ENCODE measurements at places on chromosomes 5 and 9. TPM values are rescaled to one million over a fixed set of nuclear protein-coding genes. Genes with fewer than 3 reads are reported as not detected.

Gene OGN
- total RNA-seq, result not detected

- peak; percentile 90 for DNase-seq
Observed at GRCh38 chr9:129868872-129869486, 33.7 kb downstream of the USP20 start.

DNA sequence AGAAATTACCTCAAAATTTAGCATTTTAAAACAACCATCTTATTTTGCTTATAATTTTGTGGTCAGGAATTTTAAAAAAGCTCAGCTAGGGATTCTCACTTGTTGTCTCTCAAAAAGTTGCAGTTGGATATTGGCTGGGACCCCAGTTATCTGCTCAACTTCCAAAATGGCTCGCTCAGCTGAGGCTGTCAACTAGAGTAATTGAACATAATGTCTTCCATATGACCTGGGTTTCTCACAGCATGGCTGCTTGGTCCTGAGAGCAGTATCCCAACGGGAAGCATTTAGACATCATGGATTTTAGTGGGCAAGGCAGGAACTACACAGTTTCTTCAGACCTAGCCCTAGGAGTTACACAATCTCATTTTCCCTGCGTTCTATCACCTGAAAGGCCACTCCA is 63.6 kb upstream of the SPEF2 start:
- DNase-seq, result no peak

GRCh38 chr5:161051920-161052500 is 200.0 kb upstream of the ATP10B start:
- DNase-seq, result no peak

DNA sequence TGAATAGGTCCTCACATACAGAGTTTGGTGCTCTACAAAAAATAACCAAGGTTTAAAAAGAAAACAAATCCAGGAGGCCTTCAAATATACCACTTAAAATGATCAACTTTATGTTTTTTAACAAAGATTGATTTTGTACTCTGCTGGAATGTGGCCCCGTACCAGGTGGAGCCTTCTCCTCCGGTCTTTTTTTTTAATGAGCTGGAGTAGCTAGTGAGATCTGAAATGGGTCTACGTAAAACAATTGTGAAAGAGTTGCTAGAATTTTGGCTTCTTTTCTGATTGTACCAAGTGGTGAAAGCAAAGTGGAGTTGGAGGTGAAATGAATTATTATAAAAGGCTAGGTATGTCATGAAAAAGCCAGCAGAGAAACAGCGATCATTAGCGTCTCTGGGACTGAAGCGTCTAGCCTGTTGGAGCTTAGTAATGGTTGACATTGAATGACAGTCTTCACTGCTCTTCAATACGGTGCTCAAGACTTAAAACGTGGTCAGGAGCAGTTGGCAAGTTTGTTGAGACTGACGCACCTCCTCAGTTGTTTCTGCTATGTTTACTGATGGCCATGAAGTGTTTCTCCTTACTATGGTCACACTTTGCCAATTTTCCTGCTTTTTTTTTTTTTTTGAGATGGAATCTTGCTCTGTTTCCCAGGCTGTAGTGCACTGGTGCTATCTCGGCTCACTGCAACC is 84.4 kb downstream of the DAPK1 start:
- no peak for DNase-seq

DNA sequence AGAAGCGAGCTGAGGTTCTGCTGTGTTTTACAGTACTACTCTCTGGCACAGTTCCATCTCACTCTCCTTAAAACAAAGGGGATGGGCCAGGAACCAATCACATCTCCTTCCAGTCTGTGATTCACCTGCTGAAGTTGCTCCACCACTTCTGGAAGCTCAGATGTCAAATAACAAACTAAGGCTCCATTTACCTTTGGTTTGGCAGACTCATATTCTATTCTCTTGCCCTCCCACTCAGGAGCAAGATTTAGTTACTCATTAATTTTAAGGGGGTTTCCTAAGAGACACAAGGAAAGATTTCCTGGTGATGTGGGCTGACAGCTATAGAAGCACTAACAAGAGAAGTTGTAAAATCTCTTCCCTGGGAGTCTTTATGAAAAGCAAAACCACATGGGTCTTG is 37.8 kb upstream of the KIF2A start:
- no peak for DNase-seq

DNA sequence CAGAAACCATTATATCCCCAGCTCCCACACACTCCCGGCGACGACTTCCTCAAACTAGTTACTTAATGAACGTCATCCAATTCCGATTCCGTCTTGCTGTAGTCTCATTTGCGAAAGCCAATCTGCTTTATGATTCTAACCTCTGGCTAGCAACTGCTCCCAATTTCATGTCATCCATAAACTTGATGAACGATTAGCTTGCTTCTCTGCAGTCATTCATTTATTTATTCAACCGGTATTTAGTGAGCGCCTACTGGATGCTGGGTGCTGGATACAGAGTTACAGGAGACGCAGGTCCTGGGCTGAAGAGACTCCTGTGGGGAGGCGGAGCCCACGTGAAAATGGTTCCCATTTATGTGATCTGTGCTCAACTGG is 46.2 kb downstream of the TSPAN17 start:
- DNase-seq, result no peak

Data from activated naive CD4-positive, alpha-beta T cell treated with anti-CD3 and anti-CD28 coated beads, Interleukin-2, amount 50 U/mL, for 72 hours (primary cell).